ENCODE measurements at places on chromosomes 16 and 17.

- peak; percentile 44 for DNase-seq
Measured at GRCh38 chr16:87324411-87325275, 7.5 kb upstream of the C16orf95 start.

DNA sequence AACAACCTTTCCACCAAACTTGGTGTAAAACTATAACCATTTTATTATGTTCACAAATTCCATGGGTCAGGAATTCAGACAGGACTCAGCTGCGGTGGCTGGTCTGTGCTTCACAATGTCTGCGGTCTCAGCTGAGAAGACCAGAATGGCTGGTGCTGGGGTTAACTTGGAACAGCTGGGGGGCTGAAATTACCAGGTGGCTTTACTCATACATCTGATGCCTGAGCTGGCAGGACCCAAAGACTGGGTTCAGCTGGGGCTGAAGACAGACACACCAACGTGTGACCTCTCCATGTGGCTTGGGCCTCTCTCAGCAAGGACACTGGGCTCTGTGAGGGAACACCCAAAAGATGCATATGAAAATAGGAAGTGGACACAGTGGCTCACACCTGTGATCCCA is 5.7 kb upstream of the HID1 start:
- DNase-seq: no peak

- DNase-seq: no peak
Measured at GRCh38 chr16:58451945-58452401, 48.0 kb upstream of the NDRG4 start.

DNA sequence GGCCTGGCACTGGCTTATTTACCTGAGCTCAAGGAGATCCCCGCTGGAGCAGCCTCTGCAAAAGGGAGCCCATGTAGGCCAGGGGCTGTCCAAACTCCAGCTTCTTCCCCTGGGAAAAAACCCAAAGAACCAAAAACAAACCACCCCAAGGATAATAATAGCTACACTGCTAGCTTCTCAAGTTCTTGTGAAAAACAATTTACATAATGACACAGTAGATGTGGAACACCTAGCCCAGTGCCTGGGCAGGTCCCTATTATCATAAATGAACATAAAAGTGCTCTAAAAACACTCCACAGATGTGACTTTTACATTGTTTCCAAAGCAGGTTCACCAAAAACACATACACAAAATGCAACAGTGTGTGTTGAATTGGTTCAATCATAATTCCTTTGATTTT is 27.3 kb downstream of the CENPV start:
- no peak for DNase-seq

- no peak for DNase-seq
Measured at GRCh38 chr17:30196504-30196903, 39.0 kb downstream of the SLC6A4 start.

Data from stimulated activated CD4-positive, alpha-beta T cell treated with anti-CD3 and anti-CD28 coated beads, Interleukin-4, amount 100 ng/mL, for 24 hours (primary cell).